ENCODE measurements at places on chromosomes 1 and 21.
A peak's percentile ranks its signal among the peaks of the same experiment; 100 is the strongest.

DNA sequence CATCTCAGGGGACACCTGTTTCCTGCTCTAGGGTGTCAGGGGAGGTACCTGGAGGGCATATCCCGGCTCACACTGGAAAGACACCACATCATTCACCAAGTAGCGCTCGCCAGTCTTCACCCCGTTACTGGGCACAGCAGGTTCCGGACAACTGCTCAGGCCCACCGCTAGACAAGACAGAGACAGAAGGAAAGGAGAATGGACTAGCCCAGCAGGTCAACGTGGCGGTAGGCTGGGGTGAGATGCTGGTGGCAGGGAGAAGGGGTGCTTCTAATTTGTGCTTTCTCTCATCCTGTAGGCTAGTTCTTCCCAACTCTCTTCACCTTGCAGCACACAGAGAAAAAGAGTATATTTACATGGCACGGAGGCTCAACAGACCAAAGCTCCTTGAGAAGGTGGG lies 145.0 kb downstream of the ZSCAN20 start:
- no peak for DNase-seq

- no peak for DNase-seq
Observed at GRCh38 chr1:33997127-33998036, 133.5 kb downstream of the HMGB4 start.

- peak; percentile 62 for DNase-seq
Observed at GRCh38 chr1:201883786-201884185, 4.9 kb upstream of the SHISA4 start.

DNA sequence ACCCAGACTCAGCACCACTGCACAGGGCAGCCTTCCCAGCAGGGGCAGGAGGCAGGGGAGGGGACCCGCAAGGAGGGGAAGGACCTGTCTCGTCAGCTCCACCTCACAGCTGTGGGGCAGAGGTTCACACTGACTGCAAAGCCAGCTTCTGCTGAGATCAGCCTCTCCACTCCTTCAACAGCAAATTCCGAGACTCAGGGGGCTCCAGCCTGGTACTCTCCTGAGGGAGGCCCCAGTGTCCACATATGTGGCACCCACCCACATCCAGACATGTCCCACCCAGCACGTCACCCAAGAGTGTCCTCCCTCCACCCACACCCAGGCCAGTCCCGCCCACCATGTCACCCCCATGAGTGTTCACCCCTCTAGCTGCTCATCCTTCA lies 329.5 kb downstream of the NPHP4 start:
- no peak for DNase-seq

- DNase-seq: no peak
Observed at GRCh38 chr1:110903853-110904500, 31.0 kb downstream of the CD53 start.

- DNase-seq: no peak
Observed at GRCh38 chr1:31180338-31180737, 59.3 kb downstream of the NKAIN1 start.

- no peak for DNase-seq
Observed at GRCh38 chr21:35108887-35109286, 59.8 kb upstream of the RUNX1 start.

DNA sequence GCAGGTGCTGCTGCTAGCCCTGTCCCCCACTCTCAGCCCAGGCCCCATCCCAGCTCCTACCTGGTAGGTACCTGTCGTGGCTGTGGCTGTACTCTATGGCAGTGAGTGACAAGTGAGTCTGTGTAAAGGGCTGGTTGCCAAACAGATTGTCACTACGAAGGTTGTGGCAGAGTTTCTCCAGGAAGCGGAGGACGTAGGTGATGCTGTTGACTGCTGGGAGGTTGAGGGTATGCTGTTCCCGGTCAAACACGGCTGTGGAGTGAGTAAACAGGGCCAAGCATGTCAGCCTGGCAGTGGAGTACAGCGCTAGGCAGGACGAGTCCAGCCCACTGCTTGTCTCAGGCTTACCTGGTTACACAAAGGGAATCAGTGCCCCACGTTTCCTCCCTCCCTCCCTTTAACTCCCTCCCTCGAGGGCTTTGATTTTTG lies 24.8 kb upstream of the SLFNL1 start:
- no peak for DNase-seq

- DNase-seq: peak; percentile 54
Observed at GRCh38 chr1:159881622-159882526, 18.1 kb downstream of the CFAP45 start.

DNA sequence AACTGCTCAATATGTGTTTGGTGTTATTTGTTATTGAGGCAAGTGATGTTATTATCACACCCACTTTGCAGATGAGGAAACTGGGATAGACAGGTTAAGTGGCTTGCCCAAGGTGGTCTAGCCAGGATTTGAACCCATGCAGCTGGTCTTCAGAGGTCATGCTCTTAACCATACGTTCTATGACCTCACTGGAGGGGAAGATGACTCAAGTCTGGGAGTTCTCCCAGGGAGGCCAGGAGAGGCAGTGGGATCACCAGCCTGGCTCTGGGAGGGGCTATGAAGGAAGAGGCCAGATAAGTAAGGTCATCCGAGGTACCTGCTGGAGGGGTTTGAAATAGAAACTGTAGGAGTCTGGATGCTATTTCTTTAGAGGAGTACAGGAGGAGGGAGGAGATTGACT lies 95.3 kb downstream of the NAV1 start:
- peak; percentile 42 for DNase-seq

GRCh38 chr1:116405241-116406135 lies 32.4 kb downstream of the ATP1A1 start:
- DNase-seq: no peak

DNA sequence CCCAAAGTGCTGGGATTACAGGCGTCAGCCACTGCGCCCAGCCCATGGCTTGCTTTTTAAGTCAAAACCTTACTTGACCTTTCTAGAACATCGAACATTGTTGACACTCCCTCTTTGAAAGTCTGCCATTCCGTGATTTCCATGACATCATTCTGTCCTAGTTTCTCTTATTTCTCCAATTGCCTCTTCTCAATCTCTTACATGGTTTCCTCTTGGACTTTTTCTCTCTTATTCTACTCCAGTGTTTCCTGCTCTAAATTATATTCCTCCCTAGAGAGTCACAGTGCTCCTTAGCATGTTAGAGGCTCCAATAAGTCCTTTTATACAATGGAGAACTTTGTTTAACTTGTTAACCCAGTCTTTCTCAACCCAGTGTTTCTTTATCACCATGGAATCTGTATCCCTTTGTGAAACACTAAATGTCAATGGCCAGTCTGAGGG lies 25.5 kb downstream of the JAM2 start:
- DNase-seq: no peak

- DNase-seq: no peak
Observed at GRCh38 chr1:234481771-234482170, 2.8 kb upstream of the TARBP1 start.

DNA sequence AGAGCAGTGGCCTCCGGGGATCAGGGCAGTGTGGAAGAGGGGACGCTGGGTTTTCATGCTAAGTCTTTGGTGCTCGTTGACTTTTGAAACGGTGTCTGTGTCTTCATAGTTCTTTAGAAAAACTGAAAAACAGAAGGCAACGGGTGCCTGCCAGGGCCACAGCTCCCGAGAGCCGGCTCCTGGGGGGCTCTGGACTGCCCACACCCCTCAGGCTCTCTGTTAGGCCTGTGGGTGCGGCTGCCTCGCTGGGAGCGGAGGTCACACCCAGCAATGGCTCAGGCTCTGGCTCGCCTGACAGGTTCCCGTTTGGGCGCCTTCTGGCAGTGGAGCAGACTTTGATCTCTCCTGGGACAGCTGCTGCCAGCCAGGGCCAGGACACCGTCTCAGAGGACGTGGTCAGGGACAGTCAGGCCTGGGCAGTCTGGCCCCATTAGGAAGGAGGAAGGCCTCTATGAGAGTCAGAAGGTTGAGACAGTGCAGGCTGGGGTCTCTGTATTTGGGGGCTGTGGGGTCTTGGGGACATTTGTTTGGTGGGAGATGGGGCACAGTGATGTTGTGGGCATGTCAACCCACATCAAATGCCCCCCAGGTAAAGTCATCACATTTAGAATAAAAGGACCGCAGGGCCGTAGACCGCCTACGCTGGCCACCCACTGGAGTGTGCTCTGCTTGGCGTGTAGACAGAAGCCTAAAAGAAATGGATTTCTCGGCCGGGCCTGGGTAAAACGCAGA lies 5.6 kb downstream of the ARHGEF16 start:
- DNase-seq: no peak

DNA sequence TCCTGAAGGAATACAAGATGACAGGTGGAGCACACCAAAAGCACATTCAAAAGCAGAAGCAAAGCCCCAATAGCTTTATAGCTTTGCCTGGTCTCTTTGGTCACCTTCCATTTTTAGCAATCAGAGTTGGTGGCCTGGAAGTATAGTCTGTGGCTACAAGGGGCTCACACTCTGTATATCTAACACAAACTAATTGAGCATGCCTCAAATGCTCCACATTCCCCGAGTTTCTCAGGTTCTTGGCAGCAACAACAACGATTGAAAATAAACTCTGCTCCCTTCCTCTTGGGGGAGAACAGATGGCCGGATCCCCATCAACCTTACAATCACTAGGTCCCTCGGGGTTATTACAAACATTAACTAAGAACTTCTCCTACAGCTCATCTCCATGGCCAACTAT lies 24.9 kb upstream of the TADA1 start:
- no peak for DNase-seq

GRCh38 chr21:45489722-45489982 lies 52.6 kb downstream of the SLC19A1 start:
- peak; percentile 42 for DNase-seq

DNA sequence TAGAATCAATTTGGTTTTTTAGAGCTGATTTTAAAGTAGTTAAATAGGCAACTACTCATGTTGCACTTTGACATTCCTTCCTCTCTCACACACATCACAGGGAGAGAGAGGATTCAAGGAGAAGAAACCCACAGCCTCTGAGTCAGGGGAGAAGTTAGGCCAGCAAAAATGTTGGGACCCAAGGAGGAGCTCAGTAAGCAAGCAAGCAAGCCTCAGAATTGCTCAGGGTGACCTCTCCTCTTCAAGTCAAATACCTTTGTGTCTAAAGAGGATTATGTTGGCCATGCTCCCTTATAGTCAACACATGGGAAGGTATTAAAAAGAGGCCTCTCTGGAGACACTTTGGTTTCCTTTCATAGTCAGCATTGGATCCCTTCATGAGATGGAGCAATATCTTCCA lies 80.5 kb upstream of the WARS2 start:
- no peak for DNase-seq

- DNase-seq: no peak
Observed at GRCh38 chr1:183732236-183732880, 72.6 kb upstream of the RGL1 start.

All from K562 (cell line).